Fibroblast of skin of right biceps (primary cell): ENCODE measurements at places on chromosomes 4 and X.

GRCh38 chrX:120302434-120302833, 8.8 kb downstream of the TMEM255A start:
- DNase-seq, result no peak

GRCh38 chr4:3865986-3866812, 100.0 kb downstream of the ADRA2C start:
- DNase-seq, result no peak

GRCh38 chr4:7651461-7651921, 216.8 kb upstream of the PSAPL1 start:
- no peak for DNase-seq

- no peak for DNase-seq
These were observed 36.4 kb upstream of the FREM3 start for GRCh38 chr4:143736861-143737260.

DNA sequence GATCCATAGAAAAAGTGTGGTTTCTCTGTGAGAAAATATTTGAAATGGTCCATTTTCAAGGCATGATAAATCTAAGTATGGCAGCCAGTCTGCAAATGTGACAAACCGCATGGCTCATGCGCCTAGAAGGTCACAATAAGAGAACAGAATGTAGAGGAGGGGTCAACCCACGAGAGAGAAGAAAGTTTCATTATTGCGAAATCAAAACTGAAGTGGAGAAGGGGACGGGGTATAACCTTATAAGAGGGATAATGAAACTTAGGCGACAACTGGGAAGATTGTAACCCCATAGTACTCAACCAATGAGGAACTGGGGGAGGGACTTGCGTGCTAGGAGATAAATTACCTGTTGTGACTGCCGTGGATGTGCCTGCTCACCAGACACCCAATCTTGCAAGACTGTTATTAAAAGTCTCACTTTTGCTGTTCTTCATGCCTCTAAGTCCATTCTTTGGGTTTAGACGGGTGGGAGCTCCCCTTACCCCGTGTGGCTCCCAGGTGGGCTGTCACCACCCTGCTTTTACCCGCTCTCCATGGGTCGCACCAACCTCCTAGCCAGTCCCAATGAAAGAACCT, 21.3 kb upstream of the ZCCHC4 start:
- no peak for DNase-seq

- peak; percentile 2 for DNase-seq
These were observed 670.5 kb downstream of the GABRG1 start for GRCh38 chr4:45453258-45453853.

- DNase-seq, result no peak
These were observed 138.2 kb downstream of the COX18 start for GRCh38 chr4:72931346-72931745.

- peak; percentile 60 for DNase-seq
These were observed 206.7 kb downstream of the RASL11B start for GRCh38 chr4:53068755-53069330.

GRCh38 chr4:8394061-8394519, 46.4 kb downstream of the ACOX3 start:
- peak; percentile 45 for DNase-seq
